ENCODE measurements at places on chromosomes 3 and 15.

- DNase-seq, result no peak
Observed at GRCh38 chr3:189239616-189240015, 67.8 kb downstream of the TPRG1 start.

DNA sequence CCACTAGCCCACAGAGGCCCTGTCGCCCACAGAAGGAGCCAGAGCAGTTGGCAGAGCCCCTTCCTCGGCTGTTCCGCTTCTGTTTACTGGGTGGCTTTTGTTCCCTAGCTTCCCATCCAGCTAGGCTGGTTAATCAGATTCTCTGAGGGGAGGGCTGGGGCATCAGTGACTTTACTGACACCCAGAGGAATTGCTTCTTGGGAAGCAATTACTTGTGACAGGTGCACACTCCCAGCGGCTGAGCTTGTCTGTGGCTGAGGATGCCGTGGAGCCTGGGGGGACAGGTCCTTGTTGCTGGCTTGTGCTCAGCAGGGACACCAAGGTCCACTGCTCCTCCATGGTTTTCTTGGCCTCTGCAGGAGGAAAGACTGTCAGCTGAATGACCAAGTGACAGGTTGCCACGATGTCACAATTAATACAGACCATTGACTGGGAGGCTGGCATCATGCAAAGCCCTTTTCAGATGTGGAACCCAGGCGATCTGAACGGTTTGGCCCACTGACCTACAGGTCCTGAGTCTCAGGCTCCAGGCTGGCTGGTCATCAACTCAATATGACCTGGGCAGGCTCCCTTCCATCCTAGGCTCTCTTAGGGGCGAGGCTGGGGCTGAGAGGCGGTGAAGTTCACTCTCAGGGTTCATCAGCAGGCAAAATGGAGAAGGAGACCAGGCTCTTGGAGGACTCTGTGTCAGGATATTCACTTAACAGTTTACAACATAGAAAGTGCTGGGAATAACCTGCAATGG is 31.8 kb upstream of the SFMBT1 start:
- no peak for DNase-seq

DNA sequence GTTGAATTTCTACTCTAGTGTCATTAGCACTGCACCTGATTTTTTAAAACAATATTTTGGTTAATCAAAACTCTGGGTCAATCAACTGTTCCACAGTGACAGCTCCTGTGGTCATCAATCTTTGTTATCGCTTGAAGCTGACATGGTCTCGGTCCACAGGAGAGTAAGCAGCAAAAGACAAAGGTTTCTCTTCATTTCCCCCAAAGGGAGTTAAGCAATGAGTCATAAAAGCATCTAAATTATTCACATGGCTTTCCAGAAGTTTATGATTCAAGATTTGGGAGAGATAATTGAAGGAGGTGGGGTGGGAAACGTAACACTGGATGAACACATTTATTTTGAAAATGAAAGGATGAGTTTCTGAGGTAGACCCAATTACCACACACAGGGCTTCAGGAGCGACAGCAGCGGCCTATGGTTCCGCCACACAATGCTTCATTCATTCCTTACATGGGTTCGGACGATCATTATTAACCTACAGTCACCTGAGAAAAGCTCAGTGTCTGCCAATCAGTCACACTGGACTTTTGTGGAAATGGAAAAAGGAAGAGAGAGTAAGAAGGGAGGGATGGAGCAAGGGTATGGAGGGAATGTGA is 505.1 kb downstream of the FHIT start:
- DNase-seq, result no peak

DNA sequence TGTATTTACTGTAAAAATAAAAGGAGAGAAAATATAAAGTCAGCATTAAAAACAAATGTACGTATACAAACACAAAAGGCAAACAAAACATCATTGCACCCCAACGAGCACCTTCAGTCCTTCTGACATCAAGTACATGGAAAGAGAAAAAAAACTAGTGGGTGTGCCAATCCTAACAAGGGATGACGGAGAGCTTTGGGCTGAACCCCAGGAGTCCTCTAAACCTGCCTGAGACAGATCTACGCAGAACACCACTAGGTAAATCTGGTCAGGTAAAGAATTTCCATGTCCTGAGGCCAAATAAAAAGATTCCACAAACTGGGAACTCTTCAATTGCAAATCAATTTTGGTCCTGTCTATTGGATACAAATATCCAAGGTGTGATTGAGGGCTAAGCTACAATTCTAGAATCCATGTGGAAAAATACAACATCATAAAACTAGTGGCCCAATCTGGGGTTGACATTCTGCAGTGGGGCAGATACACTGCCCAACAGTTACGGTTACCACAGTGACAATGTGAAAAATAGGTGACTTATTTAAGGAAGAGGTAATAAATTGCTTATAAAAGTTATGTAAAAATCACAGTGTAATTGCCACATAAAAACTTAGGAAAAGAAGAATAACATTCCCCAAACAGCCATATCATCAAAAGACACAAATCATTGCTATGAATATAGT is 14.2 kb downstream of the IFT80 start:
- no peak for DNase-seq

DNA sequence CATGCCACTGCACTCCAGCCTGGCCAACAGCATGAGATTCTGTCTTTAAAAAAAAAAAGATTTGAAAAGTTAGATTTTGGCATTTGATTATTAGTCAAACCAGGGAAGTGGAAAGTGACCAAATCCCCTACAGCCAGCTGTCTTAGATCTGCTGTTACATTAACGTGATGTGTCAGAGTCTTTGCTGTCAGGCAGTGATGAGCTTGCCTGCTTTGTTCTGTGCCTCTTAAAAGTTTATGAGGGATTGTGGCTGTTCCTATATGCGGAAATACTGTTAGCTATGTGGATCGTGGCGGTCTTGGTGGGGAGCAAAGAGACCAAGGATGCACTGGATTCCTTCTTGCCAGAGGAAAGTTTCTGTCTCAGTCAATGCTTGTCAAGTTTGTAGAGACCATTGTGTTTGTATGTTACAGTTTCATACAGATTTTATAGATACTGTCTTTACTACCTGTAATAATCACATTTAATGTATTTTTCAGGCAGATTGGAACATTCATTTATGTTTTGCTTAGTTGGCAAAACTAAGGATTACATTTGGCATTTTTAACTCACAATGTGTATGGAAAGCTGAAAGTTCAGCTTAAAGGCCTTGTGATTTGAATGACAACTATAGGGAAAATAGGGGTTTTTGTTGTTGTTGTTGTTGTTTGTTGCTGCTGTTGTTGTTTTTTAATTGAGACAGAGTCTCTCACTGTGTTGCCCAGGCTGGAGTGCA is 137.4 kb downstream of the VPS8 start:
- DNase-seq, result no peak

GRCh38 chr15:27170851-27171250 is 199.9 kb downstream of the GABRG3 start:
- no peak for DNase-seq

DNA sequence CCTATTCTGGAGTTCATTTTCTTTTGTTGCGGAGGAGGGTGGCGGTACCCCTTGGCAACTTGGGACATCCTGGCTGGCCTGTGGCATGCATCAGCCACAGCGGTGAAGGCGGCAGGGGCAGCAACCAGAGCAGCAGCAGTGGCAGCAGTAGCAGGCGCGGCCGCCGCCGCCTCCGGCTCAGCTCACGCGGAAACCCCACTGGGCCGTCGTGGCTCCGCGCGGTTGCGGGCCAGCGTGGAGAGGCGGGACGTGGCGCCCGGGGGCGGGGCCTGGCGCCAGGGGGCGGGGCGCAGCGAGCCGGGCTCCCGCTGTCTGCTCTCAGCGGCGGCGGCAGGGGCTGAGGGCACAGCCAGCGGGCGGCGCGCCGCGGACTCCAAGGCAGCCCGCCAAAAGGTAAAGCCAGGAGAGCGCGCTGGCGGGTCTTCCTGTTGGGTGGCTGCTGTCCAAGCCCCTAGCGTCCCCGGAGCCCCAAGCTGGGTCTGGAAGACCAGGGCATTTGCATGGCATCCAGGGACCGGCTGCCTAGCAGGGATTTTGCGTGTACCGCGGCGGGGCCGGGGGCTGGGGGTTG is 334.4 kb upstream of the THRB start:
- DNase-seq, result peak; percentile 14

- no peak for DNase-seq
Observed at GRCh38 chr3:37295925-37296324, 121.5 kb upstream of the LRRFIP2 start.

DNA sequence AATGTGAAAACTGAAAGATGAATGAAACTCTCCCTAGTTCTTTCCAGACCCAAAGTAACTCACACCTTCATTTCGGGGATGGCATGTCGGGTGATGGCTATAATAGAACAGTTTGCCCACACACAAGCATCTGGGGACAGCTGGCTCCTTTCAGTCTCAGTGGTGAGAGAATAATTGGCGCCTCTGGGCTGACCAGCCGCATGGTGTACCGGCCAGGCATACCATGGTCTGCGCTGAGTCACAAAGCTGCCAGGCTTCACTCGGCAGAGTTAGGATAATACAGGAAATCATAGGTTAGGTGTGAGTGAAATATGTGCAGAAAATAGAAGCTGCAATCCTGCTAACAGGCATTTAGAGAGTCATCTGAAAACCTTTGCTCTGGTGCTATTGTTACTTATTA is 80.4 kb upstream of the IGF1R start:
- DNase-seq, result no peak

- DNase-seq, result no peak
Observed at GRCh38 chr3:185283374-185283935, 29.6 kb upstream of the EHHADH start.

Measured in GM10248 (cell line).